Mucosa of descending colon (tissue), 3 donors: ENCODE measurements at places on chromosomes 6 and 20. TPM values are rescaled to one million over a fixed set of nuclear protein-coding genes. Genes with fewer than 3 reads are reported as not detected.

- no peak for DNase-seq
These were observed 227.6 kb downstream of the ALDH8A1 start for GRCh38 chr6:134722200-134722870.

DNA sequence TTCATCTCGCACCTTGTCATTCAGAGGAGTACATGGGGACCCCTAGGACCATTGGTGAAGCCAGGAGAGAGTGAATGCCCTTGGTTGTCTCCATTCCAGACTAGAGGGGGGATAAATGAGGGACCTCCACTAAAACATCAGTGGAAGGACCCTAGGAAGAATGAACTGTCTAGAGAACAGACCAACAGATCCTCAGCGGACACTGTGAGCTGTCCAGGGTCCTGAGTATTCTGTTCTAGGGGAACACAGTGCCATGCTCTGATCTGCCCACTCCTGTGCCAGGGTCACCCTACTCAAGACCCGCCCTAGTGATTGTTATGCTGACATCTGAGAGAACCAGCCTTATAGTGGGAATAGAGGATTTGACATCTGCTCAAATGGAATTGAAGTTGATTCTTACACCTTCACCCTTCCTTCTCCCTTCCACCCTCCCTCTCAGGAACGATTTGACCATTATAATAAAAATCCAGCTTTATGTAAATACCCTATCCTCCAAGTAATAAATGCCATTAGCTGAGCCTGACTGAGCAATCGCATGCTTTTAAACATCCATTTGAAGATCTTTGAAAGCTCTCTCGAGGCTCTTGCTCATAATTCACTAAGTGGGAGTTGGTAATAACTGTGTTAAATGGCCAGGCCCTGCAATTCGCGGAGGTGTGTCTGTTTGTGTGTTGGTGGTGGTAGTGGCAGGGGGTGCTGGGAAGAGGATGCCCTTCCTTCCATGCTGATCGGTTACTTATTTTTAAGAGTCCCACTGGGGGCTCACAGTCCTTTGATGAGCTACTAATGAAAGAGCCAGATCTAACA is 43.6 kb upstream of the SLC32A1 start:
- DNase-seq = no peak

- no peak for DNase-seq
These were observed 620.7 kb upstream of the BTBD3 start for GRCh38 chr20:11296951-11297350.

- DNase-seq = no peak
These were observed 165.0 kb downstream of the SMOC2 start for GRCh38 chr6:168605964-168606363.

DNA sequence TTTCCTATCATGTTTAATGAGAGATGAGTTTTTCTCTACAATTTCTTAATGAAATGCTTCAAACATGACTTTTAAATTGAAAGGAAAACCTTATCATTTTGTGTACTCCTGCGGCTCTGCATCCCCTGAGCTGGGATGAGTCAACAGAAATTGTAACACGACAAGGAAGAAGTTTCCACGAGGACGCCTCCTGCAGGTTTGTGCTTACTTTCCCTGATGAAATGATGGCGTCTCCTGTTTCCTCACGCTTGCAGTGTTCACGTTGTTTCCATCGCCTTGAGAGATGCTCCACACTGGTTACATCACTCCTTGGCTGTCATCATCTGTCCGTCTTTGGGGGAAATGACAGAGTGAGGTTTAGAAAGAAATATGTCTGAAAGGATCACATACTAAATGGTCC is 233.7 kb upstream of the ZFP64 start:
- DNase-seq = no peak

GRCh38 chr6:75997696-75998095 is 74.8 kb downstream of the IMPG1 start:
- DNase-seq = no peak

- no peak for DNase-seq
These were observed 210.3 kb downstream of the TBX18 start for GRCh38 chr6:84554074-84554473.

DNA sequence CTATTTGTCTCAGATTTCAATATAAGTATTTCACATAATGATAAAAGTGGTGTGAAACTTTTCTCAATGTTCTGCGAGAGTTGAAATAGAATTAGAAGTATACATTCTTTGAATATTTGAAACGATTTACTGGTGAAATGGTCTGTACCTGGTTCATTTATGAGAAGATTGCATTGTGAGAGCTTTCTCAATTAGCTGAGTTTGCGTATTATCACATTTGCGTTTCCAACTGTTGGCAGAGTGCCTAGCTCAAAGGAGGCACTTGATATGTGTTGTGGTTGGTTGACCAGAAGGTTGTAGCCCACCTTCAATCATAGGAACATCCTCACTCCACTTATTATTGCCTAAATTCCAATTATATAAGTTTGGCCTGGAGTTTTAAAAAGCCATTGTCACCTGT is 58.8 kb upstream of the EXOC2 start:
- no peak for DNase-seq

DNA sequence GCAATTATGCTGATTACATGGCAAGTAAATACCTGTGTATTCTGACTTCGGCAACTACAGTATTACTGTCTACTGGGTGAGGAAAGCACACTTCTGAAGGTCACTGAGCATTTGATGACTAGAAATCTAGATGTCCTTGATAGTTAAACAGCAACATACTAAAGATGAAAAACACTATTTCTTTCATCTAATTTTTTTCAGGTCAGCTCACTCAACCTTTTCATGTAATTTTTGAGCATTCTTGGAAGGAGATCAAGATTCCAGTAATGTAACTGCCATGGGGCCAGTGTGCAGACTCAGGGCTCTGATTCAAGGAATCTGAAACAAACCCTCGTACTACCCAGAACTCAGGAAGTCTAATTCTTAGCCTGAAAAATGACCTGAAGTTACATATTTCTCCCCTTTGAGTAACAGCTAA is 222.6 kb upstream of the TAB2 start:
- no peak for DNase-seq

DNA sequence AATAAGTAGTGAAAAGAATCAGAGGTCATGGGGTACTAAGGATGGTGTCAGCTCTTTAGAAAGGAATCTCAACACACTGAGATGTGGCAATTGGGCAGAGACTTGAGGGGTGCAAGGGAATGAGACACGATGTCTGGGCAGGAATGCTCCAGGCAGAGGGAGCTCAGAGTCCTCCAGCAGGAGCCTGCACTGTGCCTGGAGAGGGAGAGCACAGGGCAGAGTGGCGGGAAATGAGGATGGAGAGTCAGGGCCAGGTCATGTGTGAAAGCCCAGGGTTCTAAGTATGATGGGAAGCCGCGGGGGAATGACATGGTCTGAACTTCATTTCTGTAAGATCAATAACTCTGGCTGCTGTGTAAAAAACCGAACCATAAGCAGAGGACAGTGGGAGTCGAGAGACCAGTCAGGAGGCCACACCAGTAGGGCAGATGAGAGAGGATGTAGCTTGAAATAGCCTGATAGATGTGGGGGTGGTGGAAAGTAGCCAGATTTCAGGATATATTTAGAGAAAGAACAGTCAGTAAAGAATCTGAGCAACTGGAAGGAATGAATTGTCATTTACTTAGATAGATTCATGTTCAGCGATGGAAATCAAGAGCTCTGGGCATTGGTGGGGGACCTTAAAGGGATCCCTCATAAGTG is 133.4 kb upstream of the DTNBP1 start:
- no peak for DNase-seq

GRCh38 chr6:43076464-43077332 is 584 bp downstream of the PTK7 start:
- DNase-seq = no peak

DNA sequence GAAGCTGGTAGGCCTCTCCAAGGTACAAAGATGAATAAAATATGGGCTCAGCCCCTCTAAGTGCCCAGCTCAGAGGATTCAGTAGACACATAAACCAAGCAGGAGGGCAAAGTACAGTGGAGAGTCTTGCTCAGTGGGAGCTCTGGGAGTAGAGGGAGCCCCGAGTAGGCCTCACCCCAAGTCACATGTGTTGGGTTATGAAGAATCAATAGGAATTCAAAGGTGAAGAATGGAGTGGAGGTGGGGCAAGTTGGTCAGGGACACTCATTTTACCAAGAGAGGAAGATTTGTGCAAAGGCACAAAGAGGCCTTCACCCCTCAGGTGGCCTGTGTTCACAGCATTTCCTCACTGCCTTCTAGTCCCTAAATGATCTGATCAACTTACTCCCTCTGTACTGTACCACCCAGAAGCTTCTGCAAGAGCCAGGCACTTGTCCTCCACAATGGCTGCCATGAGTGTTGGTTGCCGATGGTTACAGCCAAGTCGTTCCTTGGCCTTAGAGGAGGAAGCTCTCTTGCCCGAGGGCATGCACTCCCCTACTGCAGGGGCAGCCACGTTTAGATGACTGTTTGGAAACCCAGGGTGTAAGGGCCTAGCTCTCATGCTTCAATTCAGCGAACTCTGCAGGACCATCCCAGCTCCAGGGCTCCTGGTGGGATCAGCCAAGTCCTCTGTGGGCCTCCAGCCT is 6.7 kb upstream of the CDKN1A start:
- no peak for DNase-seq

DNA sequence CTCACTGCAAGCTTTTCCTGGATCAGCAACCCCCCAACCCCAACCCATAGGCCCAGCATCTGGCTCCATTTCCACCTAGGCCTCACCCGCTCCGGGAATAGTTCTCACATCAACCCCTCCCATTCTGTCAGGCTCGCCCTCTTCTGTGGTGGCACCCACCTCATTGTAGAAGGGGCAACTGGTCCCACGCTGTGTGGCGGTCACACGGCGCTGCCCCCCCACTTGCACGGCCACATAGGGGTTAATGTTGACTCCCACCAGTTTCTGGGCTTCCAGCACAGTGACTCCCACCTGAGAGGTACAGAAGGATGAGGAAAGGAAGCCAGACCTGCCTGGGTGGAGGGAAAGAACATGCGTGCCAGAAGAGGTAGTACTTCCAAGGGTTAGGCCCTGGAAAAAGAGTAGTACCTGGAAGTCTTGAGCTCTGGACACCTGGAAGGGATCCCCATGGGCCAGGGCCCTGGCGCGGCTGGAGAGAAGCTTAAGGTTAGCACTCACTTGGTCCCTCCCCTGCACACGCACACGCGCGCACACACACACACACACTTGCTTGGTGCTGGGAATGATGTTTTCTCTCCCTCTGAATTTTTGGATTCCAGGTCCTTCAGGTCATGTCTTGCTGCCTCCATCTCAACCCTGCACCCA is 12.7 kb upstream of the SPAG4 start:
- DNase-seq = no peak

DNA sequence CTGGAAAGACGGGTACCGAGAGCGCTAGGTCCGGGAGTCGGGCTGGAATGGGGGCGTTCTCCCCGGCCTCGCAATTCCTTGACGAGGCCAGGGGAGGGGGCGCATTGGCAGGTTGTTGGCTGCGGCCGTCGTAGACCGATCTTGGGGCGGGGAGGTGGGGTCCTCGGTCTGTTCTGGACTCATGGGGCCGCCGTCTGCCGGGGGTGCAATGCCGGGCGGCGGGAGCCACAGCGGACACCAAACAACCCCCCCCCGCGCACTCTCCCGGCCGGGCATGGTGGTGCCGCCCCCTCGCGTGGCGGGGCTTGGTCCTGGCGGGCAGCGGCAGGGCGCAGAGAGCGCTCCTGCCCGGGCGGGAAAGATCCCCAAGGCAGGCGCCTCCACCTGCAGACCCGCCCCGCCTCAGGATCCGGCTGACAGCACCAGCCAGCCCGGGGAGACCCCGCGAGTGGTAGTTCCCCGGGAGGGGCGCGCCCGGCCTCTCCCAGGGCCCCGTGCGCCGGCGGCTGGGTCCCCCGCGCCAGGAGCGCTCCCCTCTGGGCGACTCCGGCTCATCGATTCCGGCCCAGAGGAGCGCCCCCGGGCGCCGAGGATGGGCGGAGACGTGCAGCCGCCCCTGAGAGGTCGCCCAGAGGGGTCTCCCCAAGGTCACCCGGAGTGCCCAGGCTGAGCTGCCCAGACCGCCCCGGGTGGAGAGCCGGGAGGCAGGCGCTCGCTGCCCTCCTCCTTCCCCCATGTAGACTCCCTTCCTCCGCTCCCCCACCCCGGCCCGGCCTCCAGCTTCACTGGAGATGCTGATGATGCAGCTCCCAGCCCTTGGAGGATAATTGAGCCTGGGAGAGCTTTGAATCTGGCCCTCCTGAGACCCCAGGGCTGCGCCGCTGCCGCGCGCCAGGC is 709 bp downstream of the PPP1R16B start:
- peak; percentile 19 for DNase-seq

GRCh38 chr20:33919653-33920052 is 74.1 kb upstream of the RALY start:
- no peak for DNase-seq

GRCh38 chr6:125586074-125586473 is 163.4 kb upstream of the HEY2 start:
- no peak for DNase-seq

GRCh38 chr6:30470968-30471367 is 18.3 kb upstream of the HLA-E start:
- no peak for DNase-seq

GRCh38 chr6:133637436-133637835 is 251.5 kb upstream of the TCF21 start:
- no peak for DNase-seq

DNA sequence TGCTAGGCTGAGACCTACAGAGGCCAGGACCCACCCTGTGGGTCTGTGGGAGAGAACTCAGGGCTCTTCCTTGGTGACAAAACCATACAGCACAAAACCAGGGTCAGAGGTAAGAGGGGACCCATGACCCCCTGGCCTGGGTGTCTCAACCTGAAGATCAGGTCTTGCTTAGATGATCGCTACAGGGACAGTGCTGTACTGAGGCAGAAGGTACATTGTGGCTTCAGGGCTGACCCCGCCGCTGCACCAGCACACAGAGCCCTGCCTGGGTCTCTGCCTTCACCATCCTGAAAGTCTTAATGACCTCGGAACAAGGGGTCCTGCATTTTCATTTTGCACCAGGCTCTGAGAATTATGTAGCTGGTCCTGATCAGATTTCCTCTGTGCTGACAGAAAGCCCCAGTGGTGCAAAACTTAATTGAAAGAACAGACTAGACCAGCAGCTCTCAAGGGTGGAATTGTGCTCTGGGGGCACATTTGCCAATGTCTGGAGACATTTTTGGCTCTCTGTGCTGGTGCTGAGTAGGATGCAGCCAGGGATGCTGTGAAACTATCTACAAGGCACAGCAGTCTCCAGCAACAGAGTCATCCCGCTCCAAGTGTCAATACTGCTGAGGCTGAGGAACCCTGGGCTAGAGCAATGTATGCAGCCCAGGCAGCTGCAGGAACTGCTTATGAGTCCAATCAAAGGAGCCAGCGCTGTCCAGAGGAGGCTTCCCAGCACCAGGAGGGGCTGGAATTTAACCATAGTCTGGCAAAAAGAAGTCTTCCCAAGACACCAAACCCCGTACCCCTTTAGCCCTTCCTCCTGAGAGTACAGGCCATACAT is 254.9 kb downstream of the ERMARD start:
- DNase-seq = no peak

PTCHD4 gene
- total RNA-seq = 0.89 TPM

B3GAT2 gene
- total RNA-seq = 0.13 TPM

LPIN3 gene
- 48.0 TPM for total RNA-seq

MCCD1 gene
- not detected for total RNA-seq

TAP1 gene
- total RNA-seq = 131 TPM

COX7A2 gene
- total RNA-seq = 493 TPM

MAS1 gene
- total RNA-seq = not detected

PDYN gene
- not detected for total RNA-seq

ZNF311 gene
- total RNA-seq = 2.9 TPM

SLC18B1 gene
- total RNA-seq = 11.0 TPM

SLC26A8 gene
- 1.0 TPM for total RNA-seq

RMND1 gene
- 21.0 TPM for total RNA-seq

RAB32 gene
- total RNA-seq = 39.9 TPM

ELOVL4 gene
- 2.8 TPM for total RNA-seq

NRN1 gene
- total RNA-seq = 10.6 TPM

RNF217 gene
- total RNA-seq = 15.0 TPM
